ENCODE measurements at places on chromosomes 6 and 20.

- DNase-seq: no peak
Measured at GRCh38 chr20:50920997-50921396, 10.2 kb downstream of the ADNP start.

DNA sequence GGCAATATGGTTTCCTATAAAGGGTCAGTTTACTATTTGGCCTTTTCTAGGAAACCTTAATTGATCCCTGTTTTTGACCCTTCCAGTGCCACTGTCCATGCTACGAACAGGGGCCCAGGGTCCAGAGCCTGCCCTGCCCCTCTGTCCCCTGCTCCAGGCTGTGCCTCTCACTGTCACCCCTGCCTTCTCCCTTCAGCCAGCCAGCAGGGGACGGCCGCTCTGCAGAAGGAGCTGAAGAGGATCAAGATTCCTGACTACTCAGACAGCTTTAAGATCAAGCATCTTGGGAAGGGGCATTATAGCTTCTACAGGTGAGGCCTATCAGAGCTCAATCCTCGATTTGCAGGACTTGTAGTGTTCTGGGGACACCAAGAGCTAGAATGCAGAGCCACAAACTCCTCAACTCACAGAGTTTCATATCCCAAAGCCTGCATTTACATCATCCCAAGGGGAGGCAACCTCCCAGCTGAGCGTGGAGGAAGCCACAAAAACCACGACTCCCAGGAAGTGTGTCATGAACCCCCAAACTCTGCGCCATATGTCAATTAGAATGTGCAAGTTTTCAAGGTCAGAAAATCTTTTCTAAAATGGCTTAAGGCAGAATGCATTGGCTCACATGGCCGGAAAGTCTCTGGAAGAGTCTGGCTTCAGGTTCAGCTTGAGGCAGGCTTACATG, 3.6 kb downstream of the BPI start:
- no peak for DNase-seq

DNA sequence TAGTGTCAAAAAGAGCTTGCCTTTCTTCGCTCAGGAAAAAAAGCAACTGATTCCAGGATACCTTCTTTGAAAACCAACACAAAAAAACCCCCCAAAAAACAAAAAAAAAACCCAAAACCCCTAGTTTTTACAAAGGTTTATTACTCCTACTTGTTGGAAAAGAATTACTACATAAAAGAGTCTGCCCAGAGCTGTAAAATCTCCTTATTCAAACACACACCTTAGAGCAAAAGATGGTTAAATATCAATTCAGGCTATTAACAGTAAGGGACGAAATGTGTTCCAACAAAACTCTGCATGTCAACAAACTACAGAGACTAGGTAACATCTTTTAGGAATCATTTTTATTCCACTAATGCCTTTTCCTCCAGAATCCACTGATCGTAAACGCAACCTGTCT, 42.7 kb downstream of the BCAS1 start:
- no peak for DNase-seq

DNA sequence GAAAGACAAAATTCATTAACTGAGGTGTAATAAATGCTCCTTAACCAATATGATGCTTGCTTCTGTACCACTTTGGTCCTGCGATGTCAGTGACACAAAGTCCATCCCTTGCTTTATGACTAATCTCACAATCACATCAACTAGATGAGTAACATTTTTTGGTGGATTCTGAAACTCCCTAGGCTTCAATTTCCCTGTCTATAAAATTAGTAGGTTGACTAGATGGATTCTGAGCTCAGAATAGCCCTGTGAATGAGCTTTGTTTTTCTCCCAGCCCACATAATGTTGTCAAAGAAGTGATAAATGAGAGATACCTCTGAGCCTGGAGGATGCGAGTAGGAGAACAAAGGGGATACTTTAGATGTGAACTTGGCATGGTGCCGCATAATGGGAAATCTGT, 9.1 kb downstream of the TXLNB start:
- no peak for DNase-seq

DNA sequence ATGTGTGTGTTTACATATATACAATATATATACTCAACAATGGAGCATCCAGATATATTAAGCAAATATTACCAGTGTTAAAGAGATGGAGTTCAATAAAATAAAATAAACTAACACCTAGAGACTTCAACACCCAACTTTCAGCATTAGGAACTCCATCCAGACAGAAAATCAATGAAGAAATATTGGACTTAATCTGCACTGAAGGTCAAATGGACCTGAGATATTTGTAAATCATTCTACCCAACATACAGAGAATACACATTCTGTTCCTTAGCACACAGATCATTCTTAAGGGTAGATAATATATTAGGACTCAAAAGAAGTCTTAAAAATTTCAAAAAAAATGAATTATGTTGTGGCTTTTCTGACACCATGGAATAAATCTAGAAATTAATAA, 832.3 kb upstream of the ADGRB3 start:
- DNase-seq: no peak

GRCh38 chr6:11108726-11109125, 2.8 kb downstream of the ERVFRD-1 start:
- DNase-seq: no peak

GRCh38 chr6:106631346-106631745, 2.0 kb downstream of the QRSL1 start:
- DNase-seq: no peak

GRCh38 chr6:43695967-43696291, 8.3 kb upstream of the MRPS18A start:
- DNase-seq: no peak

- DNase-seq: no peak
Measured at GRCh38 chr6:168410035-168410434, 30.9 kb upstream of the SMOC2 start.

DNA sequence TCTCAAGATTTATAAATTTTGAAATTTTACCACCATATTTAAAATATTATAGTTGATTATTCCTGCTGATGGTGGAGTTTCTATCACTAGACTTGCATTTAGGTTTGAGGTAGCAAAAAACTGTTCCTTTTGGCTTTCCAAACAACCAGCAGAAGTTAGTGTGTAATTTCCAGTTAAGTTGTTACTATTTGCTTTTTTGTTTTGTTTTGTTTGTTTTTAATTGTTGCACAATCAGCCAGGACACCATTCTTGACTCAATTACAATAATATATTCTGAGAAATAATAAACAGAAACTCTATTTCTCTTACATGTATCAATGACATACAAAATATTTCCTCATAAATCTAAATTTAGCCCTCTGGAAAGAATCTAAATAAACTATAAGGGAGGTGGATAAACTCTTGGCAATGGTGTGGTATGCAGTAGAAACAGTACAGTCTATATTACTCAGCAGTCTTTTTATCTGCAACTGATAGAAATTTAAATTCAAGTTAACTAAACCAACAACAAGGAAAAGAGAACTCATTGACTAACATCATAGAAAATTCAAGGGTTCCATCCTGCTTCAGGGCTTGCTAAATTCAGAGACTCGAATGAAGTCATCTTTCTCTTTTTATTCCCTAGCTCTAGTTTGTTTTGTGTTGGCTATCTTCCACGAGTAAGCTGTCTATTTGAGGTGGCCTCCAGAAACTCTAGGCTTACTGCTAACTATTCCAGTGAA, 19.4 kb upstream of the COL19A1 start:
- no peak for DNase-seq

GRCh38 chr20:34099675-34100074, 12.4 kb downstream of the EIF2S2 start:
- no peak for DNase-seq

DNA sequence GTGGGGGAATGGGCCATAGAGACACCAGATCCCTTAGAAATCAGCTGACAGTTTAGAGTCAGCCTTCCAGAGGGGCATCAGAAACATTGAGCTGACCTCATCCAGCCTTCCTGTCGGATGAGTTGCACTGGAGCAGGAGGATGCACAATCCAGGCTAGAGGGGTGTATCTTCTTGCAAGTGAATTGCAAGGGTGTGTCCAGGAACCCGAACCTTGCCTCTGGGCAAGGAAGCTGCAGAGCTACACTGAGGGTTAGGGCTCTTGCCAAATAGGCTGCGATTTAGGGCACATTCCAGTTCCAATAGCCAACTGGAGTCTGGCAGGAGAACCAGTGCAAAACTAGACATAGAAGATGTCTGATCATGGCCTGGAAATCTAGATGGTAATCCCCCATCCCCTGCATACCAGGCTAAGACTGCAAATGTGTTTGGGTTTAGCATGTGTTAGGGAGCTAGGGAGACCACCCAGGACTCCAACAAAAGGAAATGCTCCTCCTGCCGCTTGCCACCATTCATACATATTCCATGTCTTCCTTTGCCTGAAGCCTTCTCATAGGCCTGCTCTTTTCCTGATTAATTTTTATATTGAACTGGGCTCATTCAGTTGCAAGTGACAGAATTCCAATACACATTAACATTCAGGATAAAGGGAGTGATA, 6.3 kb upstream of the UTRN start:
- DNase-seq: no peak

GRCh38 chr6:5172897-5173474, 87.8 kb downstream of the LYRM4 start:
- no peak for DNase-seq

GRCh38 chr6:8468552-8469356, 33.4 kb upstream of the SLC35B3 start:
- no peak for DNase-seq

GRCh38 chr20:58406422-58407001, 17.5 kb downstream of the VAPB start:
- DNase-seq: no peak

DNA sequence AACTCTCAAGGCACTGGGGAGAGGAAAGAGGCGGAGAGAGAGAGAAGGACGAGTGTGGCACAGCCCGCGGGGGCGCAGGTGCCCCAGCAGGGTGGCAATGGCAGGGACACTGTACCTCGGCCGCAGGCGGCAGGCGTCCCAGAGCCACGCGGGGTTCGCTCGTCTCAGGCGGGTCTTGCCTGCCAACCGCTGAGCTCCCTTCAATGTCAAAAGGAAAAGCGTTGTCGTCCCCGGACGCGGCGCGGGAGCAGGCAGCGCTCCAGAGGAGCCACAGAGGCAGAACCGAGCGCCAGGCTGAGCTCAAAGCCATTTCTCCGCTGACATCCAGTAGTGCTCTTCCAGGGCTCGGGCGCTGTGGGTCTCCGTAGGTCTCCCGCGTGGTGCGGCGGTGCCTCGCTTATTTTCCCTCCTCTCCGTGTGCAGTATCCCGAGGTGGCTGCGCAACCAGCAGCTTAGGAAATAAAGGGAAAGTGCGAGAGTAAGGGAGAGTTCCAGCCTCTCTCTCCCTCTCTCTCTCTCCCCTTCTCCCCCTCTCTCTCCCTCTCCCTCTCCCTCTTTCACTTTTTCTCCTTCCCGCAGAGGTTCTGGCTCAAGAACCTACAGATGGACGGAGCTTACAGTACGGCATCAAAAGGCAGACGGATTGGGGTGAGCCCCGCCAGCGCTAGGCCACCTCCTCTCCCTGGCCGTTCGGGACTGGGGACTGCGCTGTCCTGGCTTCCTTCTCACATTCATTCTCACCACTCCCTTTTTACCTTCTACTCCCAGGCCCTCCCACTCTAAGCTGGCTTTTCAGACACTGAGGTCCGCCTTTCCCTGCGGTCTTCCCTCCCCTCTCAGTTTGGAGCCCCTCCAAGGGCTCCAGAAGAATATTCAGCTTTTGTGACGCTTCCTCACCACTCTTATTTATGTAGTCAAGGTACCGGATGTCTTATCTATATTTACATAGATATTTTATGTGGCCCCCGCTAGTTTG, at the start of gene LAMA4:
Gene LAMA4, minus strand, starts transcription at position 727 of the 976 bp plus-strand sequence. Its CDS starts 417 bp downstream, at position 310.
- no peak for DNase-seq

DNA sequence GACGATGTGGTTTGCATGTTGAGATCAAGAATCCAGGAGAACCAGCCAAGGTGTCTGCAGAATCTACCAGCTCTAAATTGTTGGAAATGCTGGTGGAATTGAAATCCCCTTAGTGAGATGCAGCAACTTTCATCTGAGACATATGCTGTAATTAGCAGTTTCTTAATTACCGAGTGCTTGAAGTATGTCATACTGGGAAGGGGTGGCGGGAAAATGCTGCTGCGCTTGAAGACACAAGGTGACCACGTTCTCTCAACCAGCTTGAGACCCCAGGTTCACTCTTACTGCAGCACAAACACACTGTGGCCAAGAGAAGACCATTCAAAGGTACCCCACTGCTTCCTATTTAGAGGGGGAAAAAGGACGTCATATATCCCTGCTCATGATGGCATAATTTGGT, 59.0 kb downstream of the PFDN4 start:
- no peak for DNase-seq

- DNase-seq: no peak
Measured at GRCh38 chr6:97668716-97669115, 385.7 kb upstream of the MMS22L start.

GRCh38 chr6:19501737-19502245, 335.4 kb upstream of the ID4 start:
- no peak for DNase-seq

- DNase-seq: no peak
Measured at GRCh38 chr6:104326173-104327001, 533.3 kb downstream of the HACE1 start.

GRCh38 chr20:33191484-33191883, 23.5 kb downstream of the BPIFA2 start:
- DNase-seq: no peak

GRCh38 chr20:21339499-21339898, 36.4 kb downstream of the XRN2 start:
- no peak for DNase-seq

DNA sequence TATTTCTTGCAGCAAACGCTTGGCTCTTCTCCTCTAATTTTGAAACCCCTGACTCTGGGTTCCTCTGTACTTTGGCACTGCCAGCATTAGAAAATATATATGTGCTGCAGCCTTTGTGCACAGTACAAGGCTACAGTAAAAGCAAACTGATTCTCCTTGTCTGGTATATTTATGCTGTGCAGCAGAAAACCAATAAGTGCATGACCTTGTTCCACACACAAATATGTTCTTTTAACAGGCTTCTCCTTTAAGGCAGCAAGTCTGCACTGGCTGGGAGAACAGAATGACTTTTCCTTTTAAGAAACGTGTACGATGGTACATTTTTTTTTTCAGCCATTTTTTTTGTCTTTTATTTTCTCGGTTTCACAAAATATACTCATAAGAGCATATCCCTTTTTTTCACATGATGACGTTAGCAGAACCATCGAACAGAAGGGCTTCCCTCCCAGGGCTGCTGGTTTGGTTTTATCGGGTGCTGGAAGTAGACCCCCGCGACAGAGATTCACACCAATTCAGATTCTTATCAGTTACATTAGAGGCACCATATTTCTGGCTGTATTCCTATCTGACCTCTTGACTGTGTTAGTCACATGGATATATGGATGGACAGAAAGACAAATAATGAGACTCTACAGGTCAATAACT, 129.9 kb upstream of the ARID1B start:
- DNase-seq: no peak

GRCh38 chr6:149065121-149065520, 252.4 kb upstream of the TAB2 start:
- DNase-seq: no peak

DNA sequence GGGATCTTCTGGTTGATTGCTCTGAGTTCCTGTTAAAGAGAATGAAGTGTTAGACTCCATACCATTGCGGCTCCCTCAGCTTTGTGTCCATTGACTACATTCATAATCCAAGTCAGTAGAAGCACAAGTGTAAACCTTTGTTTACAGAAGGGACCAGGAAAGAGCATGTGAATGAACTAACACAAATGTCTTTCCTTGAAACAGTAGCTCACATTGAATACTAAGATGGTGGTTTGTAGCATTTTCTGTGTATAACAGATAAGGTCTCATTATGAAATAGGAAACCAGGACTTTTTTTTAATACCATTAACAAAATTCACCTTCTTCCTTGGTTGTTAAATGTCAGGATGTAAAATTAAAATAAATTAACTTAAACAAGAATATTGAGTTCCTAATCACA, 8.4 kb downstream of the STXBP5 start:
- DNase-seq: no peak
